ENCODE measurements at places on chromosomes 5 and 9.

DNA sequence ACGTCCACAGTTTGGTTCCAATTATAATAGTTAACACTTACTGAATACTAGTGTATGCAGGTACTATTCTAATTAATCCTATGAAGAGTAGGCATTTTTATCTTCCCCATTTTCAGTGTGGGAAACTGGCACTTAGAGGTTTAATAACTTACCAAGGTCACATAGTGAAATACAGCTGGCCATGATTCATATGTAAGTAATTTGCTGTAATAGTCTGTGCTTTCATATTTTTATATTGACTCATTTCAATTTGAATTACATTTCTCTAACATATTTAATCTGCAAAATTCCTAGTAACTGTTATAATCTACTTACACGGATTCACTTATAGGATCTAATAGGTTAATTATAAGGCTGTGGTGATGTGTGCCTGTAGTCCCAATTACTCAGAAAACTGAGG, 19.4 kb downstream of the CCNH start:
- no peak for DNase-seq

GRCh38 chr5:127409246-127409917, 108.1 kb upstream of the PRRC1 start:
- DNase-seq, result no peak

DNA sequence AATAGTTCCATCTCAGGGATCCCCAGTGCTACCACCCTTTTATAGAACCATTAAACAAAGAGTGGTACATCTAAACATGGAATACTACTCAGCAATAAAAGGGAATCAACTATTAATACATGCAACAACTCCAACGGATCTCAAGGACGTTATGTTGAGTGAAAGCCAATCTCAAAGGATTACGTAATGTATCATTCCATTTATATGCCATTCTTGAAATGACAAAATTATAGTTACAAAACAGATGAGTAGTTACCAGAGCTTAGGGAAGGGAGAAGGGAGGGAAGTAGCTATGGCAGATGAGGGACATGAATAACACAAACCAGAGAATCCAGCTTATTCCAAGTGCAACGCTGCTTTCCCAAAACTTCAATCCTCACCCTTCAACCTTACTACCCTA, 69.5 kb downstream of the ACTL7B start:
- no peak for DNase-seq

DNA sequence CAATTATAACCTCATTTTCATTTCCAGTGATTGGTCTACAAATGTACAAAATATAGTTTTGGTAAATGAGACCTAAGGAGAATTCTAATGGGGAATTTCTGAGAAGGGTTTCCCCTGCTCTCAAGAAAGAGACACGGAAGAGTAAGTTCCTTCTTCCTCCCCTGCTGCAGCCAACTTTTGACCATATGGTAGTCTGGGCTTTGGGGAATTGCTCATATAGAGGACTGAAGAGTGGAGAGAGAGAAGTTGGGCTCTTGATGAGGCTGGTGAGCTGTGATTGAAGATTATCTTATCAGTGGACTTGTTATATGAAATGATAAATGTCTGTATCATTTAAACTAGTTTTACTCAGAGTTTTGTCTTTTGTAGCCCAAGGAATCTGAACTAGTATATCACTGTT, 4.3 kb upstream of the LNPEP start:
- no peak for DNase-seq

DNA sequence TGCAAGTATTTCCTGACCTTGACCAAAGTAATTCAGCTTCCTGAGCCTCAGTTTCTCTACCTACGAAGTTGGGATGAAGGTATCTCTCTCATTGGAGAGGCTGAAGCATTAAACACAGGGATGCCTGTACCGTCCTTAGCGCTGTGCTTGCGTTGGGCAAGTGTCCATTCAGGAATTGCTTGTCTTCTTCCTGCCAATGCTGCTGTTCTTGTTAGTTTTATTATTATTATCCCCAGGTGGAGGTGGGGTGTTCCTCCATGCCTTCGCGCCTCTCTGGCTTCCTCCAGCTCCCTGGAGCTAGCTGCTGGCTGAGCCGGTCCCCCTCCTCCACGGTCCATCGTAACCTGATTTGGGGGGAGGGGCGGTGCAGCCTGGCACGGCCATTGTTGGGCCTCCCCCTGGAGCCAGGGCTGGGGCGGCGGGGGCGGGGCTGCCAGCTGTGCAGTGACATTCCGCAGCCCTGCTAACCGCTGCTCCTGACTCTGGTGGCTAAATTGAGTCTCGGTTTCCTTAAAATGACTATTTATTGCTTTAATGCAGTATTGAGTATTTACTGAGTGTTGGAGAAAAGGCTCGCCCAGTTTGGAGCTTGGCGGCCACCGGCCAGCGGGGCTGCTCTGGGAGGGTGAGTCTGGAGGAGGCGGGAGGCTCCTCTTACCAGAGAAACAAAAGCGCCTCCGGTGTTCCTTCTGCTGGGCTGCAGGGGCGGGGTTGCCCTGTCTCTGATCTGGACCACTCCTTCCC, 51.3 kb downstream of the LMX1B start:
- no peak for DNase-seq

DNA sequence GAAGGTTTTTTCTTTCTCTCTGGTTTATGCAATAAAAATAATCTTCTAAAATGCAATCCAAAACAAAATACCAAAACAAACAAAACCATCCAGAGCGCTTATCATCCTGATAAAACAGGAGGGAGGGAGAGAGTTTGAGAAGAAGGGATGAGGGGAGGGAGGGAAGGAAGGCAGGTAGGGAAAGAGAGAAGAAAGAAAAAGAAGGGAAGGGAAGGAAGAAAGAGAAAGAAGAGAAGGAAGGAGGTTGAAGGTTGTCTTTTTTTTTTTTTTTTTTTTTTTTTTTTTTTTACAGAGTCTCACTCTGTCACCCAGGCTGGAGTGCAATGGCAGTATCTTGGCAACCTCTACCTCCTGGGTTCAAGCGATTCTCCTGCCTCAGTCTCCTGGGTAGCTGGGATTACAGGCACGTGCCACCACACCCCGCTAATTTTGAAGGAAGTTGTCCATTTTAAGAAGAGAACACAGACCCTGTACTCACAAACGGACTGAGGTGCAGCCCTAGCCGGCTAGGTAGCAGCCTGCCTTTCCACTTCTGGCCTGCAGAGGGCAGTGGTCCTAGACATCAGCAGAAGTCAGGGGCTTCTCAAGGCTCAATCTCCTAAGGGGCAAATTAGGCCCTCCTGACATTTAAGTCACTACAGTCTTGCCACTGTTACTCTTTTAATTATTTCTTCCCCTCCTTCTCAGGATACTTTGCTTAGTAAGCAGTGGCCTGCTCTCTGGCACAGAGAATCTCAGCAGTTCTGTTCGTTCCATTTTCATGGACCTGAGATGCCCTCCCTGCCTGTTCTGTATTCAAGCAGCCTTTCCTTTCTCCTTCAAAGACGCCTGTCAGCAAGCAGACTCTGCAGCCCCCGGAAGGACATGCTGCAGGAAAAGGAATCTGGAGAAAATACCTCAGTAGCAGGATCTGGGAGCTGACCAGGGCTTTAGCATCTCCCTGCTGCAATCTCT, 76.4 kb downstream of the EPB41L4B start:
- peak; percentile 29 for DNase-seq

DNA sequence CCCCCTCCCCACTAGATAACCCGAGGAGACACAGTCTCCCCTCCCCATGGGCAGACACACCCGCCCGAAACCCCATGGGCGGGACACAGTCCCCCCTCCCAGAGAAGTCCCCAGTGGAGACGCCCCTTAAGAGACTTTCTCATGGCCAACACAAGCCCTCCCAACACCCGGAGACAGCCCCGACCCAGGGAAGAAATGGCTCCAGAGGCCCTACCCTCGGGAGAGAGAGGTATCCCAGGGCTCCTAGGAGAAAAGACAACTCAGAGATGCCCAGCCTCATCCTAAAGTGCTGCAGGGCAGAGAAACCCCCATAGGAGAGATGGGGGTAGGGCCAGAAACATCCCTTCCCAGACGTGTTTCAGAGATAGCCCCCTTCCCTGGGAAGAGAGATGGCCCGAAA, 27.4 kb downstream of the PCDH1 start:
- no peak for DNase-seq

DNA sequence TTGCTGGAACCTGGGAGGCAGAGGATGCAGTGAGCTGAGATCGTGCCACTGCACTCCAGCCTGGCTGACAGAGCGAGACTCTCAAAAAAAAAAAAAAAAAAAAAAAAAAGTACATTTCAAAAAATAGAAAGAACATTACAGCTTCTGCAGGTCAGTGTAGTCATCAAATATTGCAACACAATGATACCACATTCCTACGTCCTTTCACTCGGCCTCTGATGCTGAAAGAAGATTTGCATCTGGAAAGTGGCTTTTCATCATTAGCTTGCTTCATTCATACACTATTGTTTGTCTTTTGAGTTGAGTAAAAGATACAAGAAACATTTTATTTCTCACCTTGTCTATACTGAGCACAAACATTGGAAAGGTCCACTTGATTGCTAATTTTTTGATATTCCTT, 59.6 kb upstream of the CPLANE1 start:
- DNase-seq, result no peak

GRCh38 chr9:124810663-124811355, 33.9 kb downstream of the OLFML2A start:
- no peak for DNase-seq

GRCh38 chr9:18269561-18269960, 204.4 kb upstream of the ADAMTSL1 start:
- no peak for DNase-seq

- DNase-seq, result peak; percentile 16
Observed at GRCh38 chr9:36102742-36103495, 33.6 kb upstream of the GLIPR2 start.

DNA sequence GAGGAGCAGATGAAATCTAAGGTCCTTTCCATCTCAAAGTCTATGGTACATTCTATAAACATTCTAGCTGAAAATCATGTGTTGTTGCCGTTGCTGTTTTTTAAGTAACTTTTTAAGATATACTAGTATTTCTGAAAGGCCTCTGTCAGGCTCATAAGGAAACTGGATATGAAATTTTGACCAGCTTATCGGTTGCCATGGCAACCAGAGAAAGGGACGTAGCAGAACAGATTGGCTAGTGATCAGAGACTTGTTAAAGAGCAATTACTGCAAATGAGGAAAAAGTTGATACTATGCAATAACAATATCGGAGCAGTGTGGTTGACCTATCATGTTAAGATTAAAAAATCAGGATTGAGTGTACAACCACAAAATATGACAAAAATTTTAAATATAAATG, 57.0 kb upstream of the RNF180 start:
- DNase-seq, result no peak

- no peak for DNase-seq
Observed at GRCh38 chr5:129902816-129903215, 1.4 kb upstream of the CHSY3 start.

GRCh38 chr5:78726571-78726970, 78.0 kb upstream of the LHFPL2 start:
- DNase-seq, result no peak

- DNase-seq, result no peak
Observed at GRCh38 chr9:72581694-72582093, 60.3 kb downstream of the TMC1 start.

DNA sequence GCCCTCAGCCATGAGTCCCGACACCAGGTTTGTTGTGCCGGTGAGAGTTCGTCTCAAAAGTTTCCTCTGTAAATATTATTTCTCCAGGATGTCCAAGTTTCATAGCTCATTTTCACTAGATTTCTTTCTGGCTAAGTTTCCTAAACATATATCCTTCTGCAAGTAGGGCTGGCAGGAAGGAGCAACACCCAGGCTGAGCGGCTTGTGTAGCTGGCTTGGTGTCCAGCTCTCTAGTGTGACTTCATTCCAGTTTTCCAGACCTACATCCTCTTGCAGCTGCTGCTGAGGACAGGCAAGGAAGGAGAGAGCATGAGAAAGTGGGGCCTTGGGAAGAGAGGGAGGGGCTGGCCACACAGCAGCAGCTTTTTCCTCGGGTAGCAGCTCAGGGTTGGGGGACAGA, 80.3 kb downstream of the FGF1 start:
- DNase-seq, result no peak

DNA sequence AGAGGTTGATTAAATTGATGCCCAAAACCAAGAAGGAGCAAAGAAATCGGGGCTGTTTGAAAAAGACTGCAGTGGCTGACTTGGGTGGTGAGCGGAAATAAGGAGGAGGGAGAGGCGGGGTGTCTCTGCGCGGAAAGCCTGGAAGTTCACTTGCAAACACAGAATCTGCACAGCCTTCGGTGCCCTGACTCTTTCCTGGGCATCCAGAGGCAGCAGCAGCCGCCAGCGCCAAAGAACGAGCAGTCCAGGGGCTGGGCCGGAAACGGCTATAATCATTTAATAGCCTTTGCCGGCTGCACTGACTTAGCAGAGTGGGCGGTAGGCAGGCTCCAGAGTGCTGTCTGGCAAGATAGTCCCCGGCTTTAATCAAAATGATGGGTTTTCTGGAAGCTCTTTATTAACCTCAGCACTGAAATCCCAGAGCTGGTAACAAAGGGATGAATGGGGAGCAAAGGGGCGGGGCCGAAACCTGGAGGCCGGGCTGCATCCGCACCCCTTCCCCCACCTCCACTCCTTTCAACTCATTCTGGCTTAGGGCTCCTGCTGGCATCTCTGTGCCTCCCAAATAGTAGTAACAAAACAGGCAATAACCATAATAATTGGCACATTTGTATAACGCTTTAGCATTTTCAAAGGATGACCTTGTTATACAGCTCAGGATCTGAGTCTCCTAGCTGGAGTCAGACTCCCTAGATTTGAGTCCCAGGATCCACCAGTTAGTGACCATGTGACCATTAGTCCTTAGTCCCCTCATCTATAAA, 35.7 kb downstream of the PCDHAC2 start:
- DNase-seq, result peak; percentile 65

DNA sequence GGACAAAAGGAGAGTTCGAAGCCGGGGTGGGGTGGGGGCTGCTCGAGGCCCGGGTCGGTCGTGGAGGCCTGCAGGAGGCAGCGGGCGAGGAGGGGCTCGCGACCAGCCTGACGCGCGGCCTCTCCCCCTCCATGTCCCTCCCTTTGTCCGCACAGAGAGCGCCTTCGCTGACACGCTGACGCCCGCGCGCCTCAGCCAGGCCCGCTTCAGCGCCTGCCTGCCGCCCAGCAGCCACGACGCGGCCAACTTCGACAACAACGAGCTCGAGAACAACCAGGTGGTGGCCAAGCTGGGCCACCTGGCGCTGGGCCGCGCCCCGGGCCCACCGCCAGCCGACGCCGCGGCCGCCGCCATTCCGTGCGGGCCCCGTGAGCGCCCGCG, 42.2 kb downstream of the NEURL1B start:
- DNase-seq, result no peak

DNA sequence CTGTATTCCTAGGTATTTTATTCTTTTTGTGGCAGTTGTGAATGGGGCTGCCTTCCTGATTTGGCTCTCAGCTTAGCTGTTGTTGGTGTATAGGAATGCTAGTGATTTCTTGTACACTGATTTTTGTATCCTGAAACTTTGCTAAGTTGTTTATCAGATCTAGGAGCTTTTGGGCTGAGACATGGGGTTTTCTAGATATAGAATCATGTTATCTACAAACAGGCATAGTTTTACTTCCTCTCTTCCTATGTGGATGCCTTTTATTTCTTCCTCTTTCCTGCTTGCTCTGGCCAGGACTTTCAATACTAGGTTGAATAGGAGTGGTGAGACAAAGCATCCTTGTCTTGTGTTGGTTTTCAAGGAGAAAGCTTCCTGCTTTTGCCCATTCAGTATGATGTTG, 129.9 kb downstream of the DMXL1 start:
- no peak for DNase-seq

Measured in SHP77 treated with DMSO at 0.1 percent for 48 hours (cell line).